ENCODE measurements at places on chromosomes 13 and 19.

DNA sequence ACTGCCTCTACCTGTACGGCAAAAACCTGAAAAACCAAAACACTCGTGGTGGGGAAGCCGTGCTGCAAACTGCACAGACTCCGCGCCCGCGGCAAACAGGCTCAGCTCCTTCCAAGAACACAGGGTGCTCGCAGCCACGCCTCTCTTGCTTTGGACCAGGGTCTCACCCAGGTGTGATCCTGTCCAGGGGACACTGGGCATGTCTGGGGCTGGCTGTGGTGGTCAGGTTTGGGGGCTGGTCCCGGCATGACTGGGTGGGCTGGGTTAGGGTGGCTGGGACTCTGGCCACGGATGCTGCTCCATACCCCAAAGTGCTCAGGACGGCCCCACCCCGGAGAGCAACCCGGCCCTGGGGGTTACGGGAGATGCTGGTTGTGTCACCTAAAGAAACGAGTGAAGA is 13.9 kb downstream of the GPX4 start:
- DNase-seq: no peak

- no peak for DNase-seq
These were observed 385.1 kb upstream of the HTR2A start for GRCh38 chr13:47281991-47282390.

DNA sequence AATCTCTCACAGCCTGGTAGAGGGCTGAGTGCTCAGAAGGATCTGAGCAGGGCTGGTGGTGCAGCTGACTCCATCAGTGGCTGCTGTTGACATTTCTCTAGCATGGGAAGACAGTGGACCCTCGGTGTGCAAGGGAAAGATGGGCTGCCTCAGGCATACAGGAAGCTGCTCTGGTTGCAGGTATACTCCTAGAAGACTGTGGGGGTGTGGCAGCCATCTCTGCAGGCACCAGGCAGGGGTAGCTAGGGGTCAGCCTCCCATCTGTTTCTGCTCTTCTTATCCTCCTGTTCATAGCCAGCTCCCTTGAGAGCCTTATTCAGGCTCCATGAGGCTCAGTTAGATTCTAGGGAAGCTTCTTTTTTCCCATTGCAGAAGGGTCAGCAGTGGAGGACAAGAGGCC is 475.5 kb downstream of the TSHZ3 start:
- DNase-seq: no peak

DNA sequence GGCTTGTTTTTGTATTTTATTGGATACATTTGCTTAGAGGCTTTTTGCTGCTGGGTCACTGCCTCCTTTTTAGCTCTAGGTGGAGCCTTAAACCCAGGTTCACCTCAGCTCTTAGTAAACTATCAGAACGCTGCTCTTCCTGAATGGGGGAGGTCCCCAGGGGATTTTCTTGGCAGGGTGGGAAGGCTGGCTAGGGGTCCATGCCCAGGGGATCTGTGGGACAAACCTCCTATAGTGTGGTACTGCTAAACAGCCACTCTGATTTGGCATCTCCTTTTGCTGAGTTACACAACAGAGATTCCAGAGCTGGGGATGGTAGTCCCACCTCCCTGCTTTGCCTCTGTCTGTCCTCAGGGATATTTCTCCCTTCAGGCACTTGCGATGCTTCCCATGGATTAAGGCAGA is 204.9 kb downstream of the ZIC5 start:
- no peak for DNase-seq

- no peak for DNase-seq
These were observed 89.7 kb downstream of the ZAR1L start for GRCh38 chr13:32225481-32225931.

DNA sequence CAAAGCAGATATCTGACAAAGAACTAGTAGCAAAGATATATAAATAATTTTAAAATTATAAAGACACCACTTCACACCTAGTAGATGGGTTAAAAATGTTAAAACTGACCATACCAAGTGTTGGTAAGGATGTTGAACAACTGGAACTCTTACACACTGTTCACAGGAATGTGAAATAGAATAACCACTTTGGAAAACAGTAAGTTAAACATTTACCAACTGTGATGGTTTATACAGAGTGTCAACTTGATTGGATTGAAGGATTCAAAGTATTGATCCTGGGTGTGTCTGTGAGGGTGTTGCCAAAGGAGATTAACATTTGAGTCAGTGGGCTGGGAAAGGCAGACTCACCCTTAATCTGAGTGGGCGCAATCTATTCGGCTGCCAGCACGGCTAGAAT is 19.2 kb downstream of the UTP14C start:
- DNase-seq: no peak

GRCh38 chr13:102293723-102294122 is 108.1 kb downstream of the FGF14 start:
- DNase-seq: no peak

- DNase-seq: no peak
These were observed 485.1 kb downstream of the FOXO1 start for GRCh38 chr13:40181203-40181845.

DNA sequence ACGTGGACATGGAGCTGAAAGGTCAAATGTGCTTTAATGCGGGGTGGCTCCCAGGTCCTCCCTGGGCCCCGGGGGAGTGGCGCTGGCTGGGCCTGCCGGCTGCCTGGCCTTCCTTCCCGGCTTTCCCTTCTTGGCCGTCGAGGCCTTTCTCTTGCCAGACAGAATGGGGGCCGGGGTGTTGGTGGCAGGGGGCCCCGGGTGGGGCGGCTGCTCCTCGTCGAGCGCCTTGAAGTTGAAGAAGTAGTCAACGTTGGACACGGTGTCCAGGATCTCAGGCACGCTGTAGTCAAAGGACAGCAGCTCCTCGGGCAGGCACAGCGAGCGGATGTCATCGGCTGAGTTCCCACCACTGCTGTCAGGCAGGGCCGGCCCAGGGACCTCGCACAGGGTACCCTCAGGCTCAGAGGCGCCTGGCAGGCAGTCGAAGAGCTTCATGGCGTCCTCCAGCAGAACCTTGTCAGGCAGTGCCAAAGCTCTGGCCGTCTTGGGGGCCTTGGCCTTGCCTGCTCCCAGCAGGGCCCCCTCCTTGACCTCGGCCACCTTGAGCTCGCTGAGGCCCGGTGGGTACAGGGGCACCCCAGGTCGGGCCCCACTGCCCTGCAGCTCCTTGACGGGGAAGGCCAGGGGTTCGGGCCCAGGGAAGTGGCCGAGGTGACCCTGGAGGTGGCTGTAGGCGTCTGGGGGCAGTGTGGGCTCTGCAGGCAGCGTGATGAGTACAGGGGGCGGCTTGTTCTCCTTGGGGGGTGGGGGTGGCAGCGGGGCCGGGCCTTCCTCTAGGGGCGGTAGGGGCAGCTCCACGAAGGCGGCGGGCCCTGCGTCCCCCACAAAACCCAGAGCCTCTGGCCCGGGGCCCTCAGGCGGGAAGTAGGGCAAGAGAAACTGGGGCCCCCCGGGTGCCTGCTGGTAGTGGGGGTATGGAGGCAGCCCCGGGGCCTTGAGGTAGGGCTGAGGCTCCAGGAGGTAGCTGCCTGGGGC is 1.3 kb downstream of the PRR22 start:
- no peak for DNase-seq

- no peak for DNase-seq
These were observed 25.6 kb upstream of the ESD start for GRCh38 chr13:46822551-46822950.

DNA sequence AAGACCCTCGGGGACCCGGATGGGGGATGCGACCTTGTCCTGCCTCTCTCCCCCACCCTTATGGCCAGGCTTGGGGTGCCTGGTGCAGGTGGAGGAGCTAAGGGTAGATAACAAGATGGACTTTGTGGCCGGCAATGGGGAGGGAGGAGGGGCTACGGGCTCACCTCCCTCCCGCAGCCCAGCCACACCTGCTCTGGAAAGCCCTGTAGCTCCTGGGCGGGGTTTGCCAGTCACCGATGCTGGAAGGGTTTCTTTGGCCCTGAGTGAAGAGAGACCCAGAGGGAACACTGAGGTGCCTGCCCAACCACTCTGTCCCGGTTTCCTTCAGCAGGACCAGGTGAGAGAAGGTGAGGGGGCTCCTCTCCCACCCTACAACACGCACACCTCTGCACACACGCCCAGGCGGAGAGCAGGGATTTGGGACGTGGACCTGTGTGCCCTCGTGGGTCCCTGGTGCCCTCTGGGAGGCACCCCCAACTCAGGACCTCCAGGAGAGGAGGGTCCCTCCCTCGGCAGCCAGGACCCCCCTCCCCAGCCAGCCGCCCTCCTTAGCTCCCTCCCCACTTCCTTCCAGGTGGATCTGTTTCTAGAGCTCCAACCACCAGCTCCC is at the start of gene FUT2:
Gene FUT2 (plus strand): TSS at position 229 of the 610 bp plus-strand sequence. CDS start 6,986 bp downstream, outside the sequence.
- DNase-seq: no peak

DNA sequence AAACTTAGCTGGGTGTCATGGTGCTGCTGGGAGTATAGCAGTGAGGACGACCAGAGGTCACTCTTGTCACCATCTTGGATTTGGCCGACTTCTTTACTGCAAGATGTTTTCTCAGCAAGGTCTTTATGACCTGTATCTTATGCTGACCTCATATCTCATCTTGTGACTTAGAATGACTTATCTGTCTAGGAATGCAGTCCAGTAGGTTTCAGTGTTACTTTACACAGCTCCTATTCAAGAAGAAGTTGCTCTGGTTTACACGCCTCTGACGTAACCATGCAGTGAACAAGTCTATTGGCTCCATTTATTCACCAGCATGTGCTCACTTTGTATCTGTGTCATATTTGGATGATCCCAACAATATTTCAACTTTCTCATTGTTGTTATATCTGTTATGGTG is 26.7 kb downstream of the ZNF850 start:
- no peak for DNase-seq

DNA sequence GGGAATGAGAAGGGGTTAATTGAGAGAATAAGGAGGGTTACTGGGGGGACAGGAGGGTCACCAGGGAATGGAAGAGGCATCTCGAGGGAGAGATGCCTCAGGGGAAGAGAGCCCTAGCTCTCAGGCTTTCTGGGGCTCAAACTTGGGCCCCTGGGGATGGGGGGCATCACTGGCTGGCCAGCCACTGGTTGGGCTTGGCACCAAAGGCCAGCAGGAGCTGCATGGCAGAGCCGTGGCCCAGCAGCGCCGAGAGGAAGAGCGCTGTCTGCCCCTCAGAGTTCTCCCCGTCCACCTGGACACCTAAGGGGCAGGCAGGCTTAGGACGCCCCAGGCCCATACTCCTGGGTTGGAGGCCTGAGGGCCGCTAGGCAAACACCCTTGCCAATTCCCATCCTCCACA is 17.5 kb downstream of the ARHGAP33 start:
- DNase-seq: no peak

GRCh38 chr13:62583466-62583865 is 1167.8 kb upstream of the PCDH20 start:
- no peak for DNase-seq

DNA sequence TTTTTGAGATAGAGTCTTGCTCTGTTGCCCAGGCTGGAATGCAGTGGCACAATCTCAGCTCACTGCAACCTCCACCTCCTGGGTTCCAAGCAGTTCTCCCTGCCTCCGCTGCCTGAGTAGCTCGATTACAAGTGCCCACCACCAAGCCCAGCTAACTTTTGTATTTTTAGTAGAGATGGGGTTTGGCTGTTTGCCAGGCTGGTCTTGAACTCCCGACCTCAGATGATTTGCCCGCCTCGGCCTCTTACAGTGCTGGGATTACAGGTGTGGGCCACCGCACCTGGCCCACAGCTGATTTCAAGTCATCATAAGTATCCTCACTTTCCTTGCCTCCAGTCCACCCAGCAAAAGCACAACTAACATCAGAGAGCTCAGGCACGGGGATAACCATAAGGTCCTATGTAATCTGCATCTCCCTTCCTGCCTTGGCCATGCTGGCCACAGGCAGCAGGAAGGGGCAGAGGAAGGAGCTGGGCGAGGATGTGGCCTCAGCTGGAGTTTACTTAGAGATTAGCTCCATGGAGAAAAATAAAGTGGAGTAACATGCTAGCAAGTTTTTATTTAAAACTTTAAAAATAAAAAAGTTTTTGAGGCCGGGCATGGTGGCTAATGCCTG is 22.9 kb upstream of the ADGRE1 start:
- DNase-seq: no peak

DNA sequence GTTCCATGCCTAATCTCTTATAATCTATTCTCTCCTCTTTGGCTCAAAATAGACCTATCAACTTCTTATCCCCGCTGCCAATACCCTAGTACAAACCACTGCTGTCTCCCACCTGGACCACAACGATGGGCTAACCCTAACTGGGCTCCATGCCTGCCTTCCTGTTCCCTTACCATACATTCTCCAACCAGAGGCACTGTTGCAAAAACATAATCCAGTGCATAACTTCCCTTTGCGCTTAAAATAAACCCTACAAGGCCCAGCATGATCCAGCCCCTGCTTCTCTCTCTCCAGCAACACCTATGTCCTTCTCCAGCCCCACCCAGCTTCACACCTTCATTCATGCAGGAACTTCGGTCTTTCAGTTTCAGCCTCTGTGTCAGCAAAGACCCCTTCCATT is 27.4 kb upstream of the CEBPA start:
- DNase-seq: no peak

DNA sequence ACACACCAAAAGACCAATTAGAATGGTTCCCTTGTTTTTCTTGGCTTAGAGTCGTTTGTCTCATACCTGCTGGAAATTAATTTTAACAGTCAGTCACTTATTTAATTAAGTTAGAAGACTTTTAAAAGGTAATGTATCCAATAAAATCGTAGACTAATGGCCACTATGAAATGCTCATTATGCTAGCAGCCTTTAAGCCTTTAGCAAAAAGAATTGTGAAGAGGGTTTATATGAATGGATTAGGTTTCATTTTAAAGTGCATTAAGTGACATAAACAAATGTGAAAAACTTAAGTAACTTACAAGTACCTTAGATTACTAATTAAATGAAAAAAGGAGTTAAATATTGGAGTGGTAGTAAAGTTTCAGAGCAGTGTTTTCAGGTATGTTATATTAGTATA is 139.6 kb downstream of the RXFP2 start:
- DNase-seq: no peak

GRCh38 chr19:18814063-18814462 is 17.7 kb upstream of the UPF1 start:
- no peak for DNase-seq

GRCh38 chr13:58882516-58882915 is 1251.0 kb downstream of the PCDH17 start:
- DNase-seq: no peak

DNA sequence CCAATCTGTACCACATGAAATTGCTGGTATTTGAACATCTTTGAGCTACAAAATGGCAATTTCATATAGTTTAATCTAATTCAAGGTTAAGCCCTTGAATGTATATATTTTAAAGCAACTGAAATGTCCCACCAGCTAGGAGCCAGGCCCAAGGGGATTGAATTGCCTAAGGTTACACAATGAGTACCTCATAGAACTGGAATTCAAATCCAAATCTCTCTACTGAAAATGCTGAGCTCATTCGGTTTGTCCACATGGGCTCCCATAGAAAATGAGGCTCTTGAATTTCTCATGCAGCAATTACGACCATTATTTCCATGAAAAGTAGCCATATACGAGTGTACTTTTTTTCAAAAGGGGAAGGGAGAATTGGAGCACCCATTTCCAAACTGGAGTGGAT is 31.5 kb upstream of the FNDC3A start:
- no peak for DNase-seq

DNA sequence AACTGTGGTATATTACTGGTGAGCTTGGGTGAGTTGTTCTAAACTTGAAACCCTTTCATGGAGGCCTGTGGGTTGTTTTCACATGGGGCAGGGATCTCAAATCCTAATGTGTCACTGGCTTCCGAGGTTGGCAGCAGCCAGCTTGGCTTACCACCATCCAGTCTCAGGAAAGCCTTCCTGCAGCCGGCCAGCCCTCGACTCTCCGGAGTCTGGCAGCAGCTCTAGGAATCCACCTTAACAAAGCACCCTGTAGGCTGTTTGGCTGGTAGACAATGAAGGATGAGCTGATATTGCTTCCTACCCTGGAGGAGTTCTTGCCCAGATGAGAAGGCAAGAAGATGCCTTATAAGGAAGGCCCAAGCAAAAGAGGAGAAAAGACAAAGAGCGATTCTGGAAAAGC is 188.3 kb downstream of the KLF12 start:
- DNase-seq: no peak

- DNase-seq: no peak
These were observed 802.5 kb downstream of the EFNB2 start for GRCh38 chr13:105732806-105733529.

Measured in OCI-LY7 (cell line).